ENCODE measurements at places on chromosomes 1 and 21. TPM values are rescaled to one million over a fixed set of nuclear protein-coding genes. Genes with fewer than 3 reads are reported as not detected.

GRCh38 chr1:162753998-162754585 lies 36.4 kb upstream of the HSD17B7 start:
- no peak for DNase-seq

ECM1 gene
- 36.4 TPM for polyA plus RNA-seq

DNA sequence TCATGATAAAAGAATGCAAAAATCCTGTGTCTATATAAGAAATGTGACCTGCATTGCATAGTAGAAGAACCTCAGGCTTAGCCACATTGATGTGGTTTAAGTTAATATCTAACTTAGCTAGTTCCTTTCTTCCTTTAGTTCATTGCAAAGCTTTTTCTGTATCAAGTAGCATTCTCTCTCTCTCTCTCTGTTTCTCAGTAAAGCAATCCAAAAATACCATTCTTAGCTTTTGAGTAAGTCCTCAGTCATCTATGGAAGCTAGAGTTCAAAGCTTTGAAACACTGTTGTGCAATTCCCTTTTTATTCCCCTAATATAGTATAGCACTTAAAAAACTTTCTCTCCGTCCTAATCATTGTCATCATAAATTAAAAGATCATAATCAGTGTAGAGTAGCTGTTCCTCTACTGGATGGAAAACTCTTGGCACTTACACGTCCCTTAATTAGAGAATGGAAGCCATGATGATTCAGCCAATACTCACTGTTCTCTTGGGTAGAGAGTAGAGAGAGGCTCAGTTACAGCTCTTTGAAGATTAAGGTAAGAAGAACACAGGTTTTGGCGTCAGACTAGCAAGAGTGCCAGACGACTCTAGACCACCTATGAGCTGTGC lies 350.3 kb upstream of the LYPLAL1 start:
- DNase-seq, result no peak

GRCh38 chr1:151013518-151013917 lies 5.3 kb downstream of the PRUNE1 start:
- peak; percentile 54 for DNase-seq

FAAH gene
- polyA plus RNA-seq, result 50.7 TPM

DNA sequence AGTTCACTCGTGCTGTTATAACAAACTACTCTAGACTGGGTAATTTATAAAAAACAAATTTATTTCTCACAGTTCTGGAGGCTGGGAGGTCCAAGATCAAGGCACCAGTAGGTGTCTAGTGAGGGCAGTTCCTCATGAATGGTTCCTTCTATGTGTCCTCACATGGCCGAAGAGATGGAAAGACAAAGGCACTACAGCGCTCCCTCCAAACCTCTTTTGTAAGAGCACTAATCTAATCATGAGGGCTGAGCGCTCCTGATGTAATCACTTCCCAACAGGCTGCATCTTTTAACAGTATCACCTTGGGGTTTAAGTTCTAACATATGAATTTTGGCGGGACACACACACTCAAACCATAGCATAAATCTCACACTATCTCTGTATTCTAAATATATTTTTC lies 54.0 kb upstream of the KANK4 start:
- DNase-seq, result no peak

Data from kidney (tissue), 22 donors.